ENCODE measurements at places on chromosomes 2 and 18. TPM values are rescaled to one million over a fixed set of nuclear protein-coding genes. Genes with fewer than 3 reads are reported as not detected.

Gene NIFK
- 66.6 TPM for polyA plus RNA-seq

DNA sequence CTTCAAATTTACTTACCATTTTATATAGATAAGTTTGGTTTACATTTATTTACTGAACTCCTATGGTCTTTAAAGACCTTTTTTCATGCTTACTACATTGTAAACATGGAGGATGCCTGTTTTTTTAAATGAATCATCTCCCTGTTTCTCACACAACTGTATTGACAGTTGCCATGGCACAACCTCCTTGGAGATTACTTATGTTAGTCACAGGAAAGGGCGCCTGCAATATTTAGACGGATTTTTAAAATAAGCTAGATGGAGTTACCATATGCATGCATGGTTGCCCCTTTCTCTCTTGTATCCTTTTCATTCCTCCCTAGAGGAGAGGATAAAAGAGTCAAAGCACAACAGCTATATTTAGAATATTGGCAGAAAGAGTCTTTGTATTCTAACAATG is 34.8 kb upstream of the CCDC102B start:
- no peak for DNase-seq

DNA sequence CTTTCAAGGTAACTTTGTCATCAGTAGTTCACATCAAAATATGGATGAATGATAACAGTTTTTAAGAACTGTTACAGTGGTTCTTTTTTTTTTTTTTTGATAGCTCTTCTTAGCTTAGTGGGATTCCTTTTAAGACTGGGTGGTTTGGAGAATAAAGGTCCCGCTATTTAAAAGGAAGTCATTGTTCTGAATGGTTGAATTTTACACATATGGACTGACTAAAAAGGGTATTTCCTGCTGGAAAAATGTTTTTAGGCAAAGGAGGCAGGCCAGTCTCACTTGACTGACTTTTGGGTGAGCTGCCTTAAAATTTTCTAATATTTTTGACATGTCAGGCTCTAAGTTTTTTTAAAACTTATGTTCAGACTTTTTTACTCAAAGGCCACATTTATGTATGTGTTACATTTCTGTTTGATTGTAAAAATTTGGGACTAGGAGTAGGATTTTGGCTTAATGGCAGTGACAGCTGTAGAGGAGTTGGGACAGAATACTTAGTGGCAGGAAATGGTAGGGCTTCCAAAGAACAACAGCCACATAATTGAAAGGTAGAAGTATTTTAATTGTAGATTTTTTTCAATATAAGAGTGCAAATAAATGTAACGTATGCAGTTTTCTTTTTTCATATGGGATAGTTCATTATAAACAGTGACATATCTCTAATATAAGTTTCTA is 13.7 kb downstream of the VAPA start:
- DNase-seq, result no peak

GRCh38 chr2:241014224-241014623 is 15.8 kb downstream of the SNED1 start:
- no peak for DNase-seq

- DNase-seq, result no peak
Observed at GRCh38 chr2:206515580-206515979, 72.2 kb downstream of the ADAM23 start.

Gene KIAA2012
- 0.10 TPM for polyA plus RNA-seq

- DNase-seq, result no peak
Observed at GRCh38 chr2:168114040-168114439, 133.4 kb downstream of the STK39 start.

DNA sequence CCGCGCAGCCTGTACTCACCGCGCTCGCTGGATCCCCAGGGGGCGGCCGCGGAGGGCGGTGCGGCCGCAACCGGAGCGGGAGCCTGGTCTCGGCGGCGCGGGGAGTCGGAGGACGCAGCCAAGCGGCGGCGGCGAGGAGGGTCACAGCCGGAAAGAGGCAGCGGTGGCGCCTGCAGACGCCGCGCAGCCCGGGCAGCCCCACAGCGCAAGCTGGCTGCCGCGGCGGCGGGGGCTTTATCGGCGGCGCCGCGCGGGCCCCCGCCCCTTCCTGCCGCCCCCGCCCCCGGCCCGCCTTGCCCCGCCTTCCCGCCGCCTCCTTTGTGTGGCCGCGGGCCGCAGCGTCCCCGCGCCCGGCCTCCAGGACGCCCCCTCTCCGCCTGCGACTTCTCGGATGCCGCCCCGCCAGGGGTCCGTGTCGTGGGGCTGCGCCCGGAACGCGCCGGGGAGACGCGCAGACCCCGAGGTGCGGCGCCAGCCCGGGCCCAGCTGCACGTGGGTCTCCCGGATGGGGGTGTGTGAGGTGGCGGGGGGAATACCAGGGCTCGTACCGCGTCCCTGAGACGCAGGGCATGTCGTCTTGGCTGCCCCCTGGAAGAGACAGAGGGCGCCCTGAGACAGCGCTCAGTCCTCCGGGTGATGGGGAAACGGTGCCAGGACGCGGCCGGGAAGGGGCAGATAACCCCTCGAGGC is at the start of gene SERPINE2:
TSS of gene SERPINE2 (minus strand) at position 207 of the 690 bp plus-strand sequence. CDS start 37,386 bp downstream, outside the sequence.
- peak; percentile 82 for DNase-seq

DNA sequence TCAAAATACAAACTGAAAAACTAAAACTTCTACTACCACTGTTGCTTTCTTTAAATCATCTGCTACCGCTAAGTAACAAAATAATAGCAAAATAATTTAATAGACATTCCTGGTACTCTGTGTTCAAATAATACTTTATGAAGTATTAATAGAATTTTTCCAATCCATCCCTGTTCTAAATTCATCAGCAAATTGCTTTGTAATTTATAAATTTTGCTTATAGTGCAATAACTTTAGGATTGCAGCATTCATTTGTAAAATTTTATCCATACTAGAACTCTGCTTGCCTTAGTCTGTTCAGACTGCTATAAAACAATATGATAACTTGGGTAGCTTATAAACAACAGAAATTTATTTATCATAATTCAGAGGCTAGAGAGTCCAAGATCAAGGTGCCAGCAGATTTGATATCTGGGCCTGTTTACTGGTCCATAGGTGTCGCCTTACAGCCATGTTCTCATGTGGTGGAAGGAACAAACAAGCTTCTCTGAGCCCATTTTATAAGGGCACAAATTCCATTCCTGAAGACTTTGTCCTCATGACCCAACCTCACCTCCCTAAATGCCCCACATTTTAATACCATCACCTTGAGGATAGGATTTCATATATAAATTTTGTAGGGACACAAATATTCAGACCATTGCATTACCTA is 415.1 kb upstream of the MAP2 start:
- no peak for DNase-seq

GRCh38 chr2:225462945-225463344 is 63.4 kb downstream of the NYAP2 start:
- DNase-seq, result no peak

GRCh38 chr2:127071901-127072328 is 35.0 kb downstream of the BIN1 start:
- no peak for DNase-seq

GRCh38 chr2:157838442-157839161 is 37.5 kb downstream of the ACVR1 start:
- DNase-seq, result peak; percentile 31

Gene DUSP2
- 0.52 TPM for polyA plus RNA-seq

- DNase-seq, result no peak
Observed at GRCh38 chr2:218992703-218993344, 398 bp downstream of the CRYBA2 start.

- no peak for DNase-seq
Observed at GRCh38 chr18:42005782-42006181, 50.7 kb downstream of the PIK3C3 start.

Gene EVA1A
- 0.80 TPM for polyA plus RNA-seq

DNA sequence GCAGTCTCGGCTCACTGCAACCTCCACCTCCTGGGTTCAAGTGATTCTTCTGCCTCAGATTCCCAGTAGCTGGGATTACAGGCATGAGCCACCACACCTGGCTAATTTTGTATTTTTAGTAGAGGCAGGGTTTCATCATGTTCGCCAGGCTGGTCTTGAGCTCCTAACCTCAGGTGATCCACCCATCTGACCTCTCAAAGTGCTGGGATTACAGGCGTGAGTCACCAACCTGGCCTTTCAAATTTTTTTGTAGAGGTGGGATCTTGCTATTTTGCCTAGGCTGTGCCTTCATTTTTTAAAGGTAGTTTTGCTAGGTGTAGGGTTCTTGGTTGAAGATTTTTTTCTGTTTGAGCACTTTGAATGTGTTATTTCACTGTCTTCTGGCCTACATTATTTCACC is 6.2 kb downstream of the HAUS1 start:
- no peak for DNase-seq

Gene ANKRD30B
- polyA plus RNA-seq, result 0.04 TPM
